ENCODE measurements at places on chromosomes 2 and 18. TPM values are rescaled to one million over a fixed set of nuclear protein-coding genes. Genes with fewer than 3 reads are reported as not detected.

EFEMP1 gene
- polyA plus RNA-seq = 2.3 TPM

HOXD12 gene
- polyA plus RNA-seq = not detected

CRYBA2 gene
- not detected for polyA plus RNA-seq

COL3A1 gene
- polyA plus RNA-seq = 1.3 TPM

Measured in neural cell (in vitro differentiated cells).